Hippocampal formation (tissue), 2 donors: ENCODE measurements at places on chromosomes 2 and 18.

- no peak for DNase-seq
Observed at GRCh38 chr2:217438136-217438535, 564.7 kb downstream of the TNS1 start.

- DNase-seq = no peak
Observed at GRCh38 chr2:11559786-11560155, 25.9 kb downstream of the GREB1 start.

- DNase-seq = peak; percentile 89
Observed at GRCh38 chr2:2577407-2577831, 246.3 kb upstream of the MYT1L start.

DNA sequence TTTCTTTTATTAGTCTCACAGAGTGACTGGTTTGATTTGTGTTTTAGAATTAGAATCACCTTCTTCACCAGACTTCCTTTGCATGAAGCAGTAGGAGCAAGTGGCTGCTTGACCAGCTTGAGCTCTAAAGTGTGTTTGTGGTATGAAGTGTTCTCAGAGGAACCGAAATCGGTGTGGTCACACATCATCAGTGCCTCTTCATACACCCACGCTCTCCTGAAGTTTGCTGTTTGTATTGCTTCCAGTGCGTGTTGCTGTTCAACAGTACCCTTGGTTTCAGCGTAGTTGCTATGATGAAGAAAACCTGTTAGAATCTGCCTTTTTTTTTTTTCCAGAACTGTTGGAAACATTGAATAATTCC lies 77.9 kb downstream of the LIMS1 start:
- no peak for DNase-seq

- DNase-seq = no peak
Observed at GRCh38 chr18:777021-777420, 35.0 kb downstream of the YES1 start.

GRCh38 chr2:120736624-120737339 lies 1.1 kb downstream of the GLI2 start:
- no peak for DNase-seq

GRCh38 chr2:4715065-4715464 lies 977.1 kb upstream of the SOX11 start:
- DNase-seq = no peak

DNA sequence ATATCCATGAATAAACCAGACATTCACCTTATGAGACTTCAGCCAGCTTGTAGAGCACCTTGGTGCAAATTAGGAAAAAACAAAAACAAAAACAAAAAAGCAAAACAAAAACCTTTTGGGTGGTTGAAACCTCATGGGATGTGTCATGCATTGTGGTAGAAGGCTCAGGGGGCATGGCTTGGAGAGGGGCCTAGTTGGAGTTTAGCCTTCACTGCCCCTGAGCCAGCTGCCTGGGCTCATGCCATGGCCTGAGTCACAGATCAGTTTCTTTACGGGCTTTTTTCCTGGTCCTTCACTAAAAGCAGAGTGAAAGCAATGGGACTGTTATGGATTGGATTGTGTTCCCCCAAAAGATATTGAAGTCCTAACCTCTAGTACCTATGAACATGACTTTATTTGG lies 22.0 kb upstream of the DAPL1 start:
- no peak for DNase-seq

DNA sequence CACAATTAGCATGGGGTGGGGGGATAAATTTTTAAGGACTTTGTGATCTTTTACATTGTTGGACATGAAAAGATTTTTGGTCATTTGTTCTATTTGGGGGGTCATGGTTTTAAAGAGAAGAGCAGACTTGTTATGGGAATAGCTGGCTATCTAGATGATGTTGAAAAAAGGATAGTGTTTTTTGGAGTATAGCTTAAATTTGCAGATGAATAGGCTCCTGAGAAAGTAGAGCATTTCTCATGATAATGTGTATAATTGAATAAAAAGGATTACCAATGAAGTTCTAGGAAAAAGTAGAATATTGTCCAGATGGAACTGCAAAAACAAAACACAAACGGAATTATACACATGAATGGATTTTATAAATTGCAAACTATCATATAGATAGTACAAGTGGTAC lies 186.3 kb downstream of the GPD2 start:
- DNase-seq = no peak

- DNase-seq = no peak
Observed at GRCh38 chr2:218671097-218671653, 627 bp downstream of the RNF25 start.

- DNase-seq = no peak
Observed at GRCh38 chr2:14909795-14910194, 277.3 kb downstream of the LRATD1 start.

DNA sequence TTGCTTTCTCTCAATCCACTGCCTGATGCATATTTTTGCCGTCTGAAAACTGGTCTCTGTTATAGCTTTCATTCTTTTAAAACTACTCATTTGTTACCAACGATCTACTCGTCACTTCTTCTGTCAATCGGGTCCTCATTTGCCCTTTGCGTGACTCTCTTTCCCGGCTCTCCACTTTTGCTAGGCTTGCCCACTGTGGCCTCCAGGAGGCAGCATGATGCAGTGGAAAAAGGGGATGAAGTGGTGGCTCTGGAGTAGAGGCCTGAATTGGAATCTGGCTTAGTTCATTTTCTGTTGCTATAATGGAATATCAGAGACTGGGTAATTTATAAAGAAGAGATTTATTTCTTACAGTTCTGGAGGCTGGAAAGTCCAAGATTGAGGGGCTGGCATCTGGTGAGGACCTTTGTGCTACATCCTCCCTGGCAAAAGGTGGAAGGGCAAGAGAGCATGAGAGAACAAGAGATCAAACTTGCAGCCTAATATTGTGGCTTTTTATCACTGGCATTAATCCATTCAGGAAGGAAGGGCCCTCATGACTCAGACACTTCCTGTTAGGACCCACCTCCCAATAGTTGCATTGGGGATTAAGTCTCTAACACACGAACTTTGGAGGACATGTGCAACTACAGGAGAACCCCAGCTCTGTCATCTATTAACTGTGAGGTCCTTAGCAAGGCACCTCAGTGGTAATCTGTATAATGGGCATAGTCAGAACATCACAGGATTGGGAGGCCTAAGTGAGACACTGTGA lies 15.4 kb downstream of the GDF7 start:
- no peak for DNase-seq

DNA sequence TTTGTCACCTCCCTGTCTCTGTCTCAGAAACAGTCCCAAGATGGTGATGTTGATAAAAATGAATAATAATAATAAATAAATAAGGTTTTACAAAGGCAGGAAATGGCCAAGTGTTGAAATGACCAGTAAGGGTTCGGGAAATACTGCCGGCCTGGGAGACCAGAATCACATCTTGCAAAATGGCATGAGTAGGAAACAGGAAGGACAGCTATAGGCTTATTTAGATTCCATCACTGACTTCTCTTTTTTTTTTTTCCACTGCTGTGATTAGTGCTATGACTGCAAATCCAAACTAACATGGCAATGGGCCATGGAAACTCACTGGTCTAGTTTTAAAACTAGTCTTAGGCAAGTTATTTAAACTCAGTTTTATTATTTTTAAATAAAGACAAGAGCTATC lies 60.6 kb downstream of the SCN1A start:
- DNase-seq = no peak

- DNase-seq = no peak
Observed at GRCh38 chr2:71878626-71879508, 268.8 kb downstream of the CYP26B1 start.

GRCh38 chr2:168365094-168365621 lies 90.9 kb upstream of the CERS6 start:
- no peak for DNase-seq

- DNase-seq = no peak
Observed at GRCh38 chr2:55761526-55761925, 67.9 kb upstream of the PNPT1 start.

DNA sequence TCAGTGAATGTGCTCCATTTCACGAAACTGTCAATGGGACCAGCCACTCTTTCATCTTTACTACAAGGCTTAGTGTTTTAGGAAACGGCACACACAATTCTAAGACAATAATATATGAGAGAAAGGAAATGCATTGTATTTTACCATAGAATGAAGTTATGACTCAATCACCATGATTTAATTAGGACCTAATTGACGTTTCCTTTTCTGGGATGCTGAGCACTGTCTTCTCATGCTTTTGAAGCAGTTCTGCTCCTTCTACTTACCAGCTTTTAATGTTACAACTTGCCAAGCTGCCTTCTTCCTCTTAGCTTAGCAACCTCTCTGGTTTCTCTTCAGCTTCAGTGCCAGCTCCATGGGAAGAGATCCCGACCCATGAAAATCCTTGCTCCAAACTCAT lies 94.3 kb upstream of the SERPINE2 start:
- no peak for DNase-seq

GRCh38 chr2:49796266-49796665 lies 642.0 kb upstream of the FSHR start:
- no peak for DNase-seq

GRCh38 chr2:55720417-55720816 lies 26.8 kb upstream of the PNPT1 start:
- DNase-seq = no peak

DNA sequence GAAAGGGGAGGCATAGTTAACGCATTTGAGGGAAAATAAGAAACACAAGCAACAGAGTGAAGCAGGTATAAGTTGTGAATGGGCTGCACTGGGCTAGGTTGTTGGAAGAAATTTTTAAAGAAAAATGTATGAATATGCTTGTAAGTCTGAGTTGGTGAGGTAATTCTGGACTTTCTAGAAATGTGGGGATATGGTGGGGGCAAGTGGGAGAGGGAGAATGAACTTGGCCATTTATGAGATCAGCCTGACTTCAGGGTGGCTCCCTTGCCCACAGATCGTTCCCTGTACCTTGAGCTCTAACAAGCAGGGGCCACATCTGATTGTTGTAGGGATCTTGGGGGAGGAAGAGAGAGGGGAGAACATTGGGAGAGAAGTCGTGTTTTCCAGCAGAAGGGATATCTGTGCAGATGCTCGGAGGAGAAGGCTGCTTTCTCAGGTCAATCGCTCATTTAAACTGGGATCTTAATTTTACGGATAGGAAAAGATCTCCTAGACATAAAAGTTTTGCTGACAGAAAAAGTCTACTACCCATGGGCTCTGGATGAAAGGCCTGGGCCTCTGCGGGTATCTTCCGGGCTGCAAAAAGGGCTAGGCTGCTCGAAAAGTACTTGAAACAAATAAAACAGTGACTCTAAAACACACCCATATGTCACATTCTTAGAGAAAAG lies 42.5 kb upstream of the FZD5 start:
- no peak for DNase-seq

- no peak for DNase-seq
Observed at GRCh38 chr2:144516411-144516980, 3.4 kb downstream of the ZEB2 start.

- no peak for DNase-seq
Observed at GRCh38 chr2:27102329-27102728, 15.8 kb downstream of the KHK start.
